Fibroblast of skin of right biceps (primary cell): ENCODE measurements at places on chromosomes 6 and 20.

- DNase-seq: no peak
Measured at GRCh38 chr20:49199729-49200293, 11.7 kb upstream of the STAU1 start.

- DNase-seq: peak; percentile 25
Measured at GRCh38 chr6:50791900-50792508, 26.7 kb upstream of the TFAP2B start.

- DNase-seq: no peak
Measured at GRCh38 chr6:35094183-35094582, 47.0 kb downstream of the TCP11 start.

DNA sequence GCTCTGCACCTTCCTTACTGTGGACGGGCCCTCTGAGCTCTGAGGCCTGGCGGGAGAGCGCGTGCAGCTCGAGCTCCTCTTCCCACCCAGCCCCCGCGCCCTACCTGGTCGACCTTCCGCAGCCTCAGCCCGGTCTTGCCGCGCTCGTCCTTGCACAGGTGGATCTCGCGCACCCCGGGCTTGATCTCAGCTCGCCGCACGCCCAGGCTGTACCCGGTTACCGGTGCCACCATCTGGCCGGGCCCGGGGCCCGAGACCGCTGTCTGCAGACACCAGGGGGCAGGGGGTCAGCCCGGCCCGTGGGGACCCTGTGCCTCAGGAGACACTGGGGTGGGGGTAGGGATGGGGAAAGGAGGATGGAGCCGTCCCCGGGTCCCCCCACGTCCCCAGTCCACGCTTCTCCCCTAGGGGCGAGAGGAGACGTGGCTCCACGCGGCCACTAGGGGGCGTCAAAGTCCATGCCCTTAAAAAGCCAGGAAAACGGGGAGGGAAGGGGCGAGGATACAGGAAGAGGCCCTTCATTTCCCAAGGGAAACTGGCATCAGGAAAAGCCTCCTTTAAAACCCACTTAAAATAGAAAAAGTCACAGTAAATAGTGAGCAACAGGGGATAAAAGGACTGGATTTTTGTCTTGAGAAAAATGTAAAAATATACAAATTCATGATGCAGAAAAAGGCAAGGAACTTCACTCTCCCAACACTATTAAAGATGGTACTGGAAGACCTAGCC, 15.5 kb downstream of the SDCBP2 start:
- DNase-seq: peak; percentile 79

DNA sequence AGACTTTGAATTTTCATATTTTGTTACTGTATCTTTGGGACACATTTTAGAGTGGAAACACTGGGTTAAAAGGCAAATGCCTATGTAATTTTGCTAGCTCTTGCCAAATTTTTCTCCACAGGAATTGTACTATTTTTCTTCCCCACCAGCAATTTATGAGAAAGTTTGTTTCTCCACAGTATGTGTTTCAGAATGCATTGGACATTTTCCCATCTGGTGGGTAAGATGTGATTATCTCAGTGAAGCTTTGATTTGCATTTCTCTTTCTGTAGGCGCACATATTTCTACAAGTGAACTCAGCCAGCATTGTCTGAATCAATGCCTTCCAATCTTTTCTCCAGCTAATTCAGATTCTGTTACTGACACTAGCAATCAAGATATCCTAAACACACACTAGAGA, 157.8 kb downstream of the RCAN2 start:
- no peak for DNase-seq

DNA sequence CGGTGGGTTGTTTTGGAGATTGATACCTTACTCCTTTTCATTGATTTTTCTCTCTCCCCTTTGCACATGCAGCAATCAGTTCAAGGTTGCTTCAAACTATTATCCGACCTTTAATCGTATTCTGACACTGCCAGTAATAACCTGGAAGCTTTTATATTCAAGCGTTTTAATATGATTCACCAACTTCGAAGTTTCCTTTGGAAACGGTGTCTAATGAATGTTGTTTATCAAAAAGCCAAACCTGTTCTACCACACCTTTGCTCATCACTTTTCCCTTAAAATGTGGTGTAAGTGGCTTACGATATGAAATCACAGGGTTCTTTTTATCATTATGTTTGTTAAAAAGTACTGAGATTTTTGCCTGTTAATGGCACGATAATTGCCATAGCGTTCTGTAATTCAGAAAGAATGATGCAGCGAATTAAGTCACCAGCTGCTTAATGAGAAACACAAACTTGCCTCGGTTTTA, 660 bp downstream of the STXBP5 start:
- DNase-seq: no peak

DNA sequence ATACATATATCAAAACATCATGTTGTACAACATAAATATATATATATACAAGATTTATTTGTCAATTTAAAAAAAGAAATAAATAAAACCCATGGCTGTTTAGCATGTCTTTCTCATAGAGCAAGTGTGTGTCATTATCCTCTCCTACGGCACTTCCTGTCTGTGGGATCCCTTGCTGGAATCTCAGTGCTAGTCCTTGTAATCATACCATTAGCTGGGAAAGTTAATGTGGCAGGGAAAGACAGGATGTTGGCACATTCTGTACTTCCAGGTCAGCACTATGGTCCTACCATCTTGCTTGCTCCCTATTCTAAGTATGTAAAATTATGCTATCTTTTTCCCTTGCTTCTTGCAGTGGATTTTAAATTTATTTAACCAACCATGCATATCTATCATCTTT, 9.5 kb upstream of the SLC17A3 start:
- no peak for DNase-seq

- DNase-seq: no peak
Measured at GRCh38 chr20:45363611-45364492, 896 bp downstream of the SYS1 start.

DNA sequence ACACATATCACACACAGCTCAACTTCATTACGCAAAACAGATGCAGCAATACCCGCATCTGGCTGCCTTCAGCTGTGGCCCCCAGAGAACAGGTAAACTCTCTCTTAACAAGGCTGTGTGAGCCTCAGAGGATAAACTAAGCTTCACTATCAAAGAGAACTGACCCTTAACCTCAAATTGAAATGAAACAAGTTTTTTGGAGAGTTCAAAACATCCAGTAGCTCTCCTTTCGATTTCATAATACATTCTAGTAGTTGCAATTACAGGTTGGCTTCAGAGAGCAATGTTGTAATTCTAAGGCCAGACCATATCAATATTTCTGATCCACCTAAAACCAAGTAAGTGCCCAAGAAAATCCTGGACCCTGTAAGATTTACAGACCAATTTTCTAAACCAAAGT, 113.5 kb downstream of the FAXC start:
- DNase-seq: no peak

GRCh38 chr6:56242346-56242745, 5.0 kb downstream of the COL21A1 start:
- DNase-seq: no peak

DNA sequence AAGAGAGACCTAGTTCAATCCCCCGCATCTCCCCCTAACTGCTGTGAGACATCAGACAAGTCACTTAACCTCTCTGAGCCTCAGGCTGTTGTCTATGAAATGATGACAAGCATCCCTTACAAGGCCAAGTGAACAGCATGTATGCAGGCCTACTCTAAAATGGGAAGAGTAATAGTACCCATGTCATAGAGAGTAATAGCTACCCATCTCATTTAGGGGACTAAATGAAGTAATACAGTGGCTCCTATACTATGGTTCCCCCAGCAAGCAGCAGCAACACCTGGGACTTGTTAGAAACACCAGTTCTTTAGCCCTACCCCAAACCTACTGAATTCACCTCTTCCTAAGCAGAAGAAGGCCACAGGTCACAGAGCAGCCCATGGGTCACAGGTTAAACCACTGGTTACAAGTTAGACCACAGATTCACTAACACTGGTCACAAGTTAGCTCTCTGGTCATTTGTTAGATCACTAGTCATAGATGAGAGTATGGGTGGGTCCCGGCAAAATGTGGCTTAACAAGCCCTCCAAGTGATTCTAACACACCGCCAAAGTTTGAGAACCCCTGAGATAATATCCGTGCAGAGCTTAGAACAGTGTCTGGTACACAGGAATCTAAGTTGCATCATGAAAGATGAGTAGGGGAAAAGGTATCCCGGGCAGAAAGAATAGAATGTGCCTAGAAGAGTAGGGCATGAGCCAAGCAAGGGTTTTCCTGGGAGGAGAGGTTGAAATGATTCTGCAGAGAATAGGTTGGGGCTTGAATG, 1.4 kb downstream of the DEFB124 start:
- no peak for DNase-seq

DNA sequence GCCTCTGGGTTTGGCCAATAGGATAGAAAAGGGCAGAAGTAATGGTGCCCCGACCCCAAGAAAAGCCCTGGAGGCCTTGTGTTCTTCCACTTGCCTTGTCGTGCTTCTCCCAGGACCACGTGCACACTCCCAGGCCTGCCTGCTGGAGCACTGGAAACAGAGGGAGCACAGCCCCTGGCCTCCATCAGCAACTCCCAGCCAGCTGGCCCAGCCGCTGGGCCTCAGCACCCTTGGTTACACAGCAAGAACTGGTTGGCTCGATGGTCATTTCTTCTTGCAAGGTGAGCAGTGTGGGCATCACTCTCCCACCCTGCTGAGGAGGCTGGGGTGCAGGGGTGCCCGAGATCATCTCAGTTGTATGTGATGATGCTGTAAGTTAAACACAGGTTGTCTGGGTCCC, 69.2 kb upstream of the CST7 start:
- no peak for DNase-seq

- no peak for DNase-seq
Measured at GRCh38 chr6:10585209-10585845, 64.2 kb downstream of the GCNT2 start.

- peak; percentile 44 for DNase-seq
Measured at GRCh38 chr6:57307850-57308249, 9.6 kb upstream of the PRIM2 start.

DNA sequence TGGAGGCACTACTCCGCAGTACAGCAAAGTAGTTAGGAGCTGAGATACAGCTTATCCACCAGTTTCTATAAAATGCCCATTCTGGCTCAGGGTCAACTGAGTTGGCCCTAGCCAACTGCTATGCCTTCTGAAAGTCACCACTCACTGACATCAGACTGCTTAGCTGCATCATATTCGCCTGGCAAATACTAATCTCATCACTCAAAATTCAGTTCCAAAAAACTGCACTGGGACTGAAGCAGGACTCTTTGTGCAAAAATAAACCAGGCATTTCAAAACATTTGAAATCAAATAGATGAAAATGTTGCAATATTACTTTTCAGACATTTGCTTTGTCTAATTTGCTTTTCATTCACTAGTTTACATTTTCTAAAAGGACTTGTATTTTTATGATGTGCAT, 230.0 kb downstream of the ALDH8A1 start:
- no peak for DNase-seq

GRCh38 chr20:8718279-8718678, 350.6 kb upstream of the PLCB4 start:
- no peak for DNase-seq

GRCh38 chr20:61925555-61926252, 140.0 kb downstream of the TAF4 start:
- peak; percentile 32 for DNase-seq

- DNase-seq: peak; percentile 10
Measured at GRCh38 chr6:24777227-24777626, 2.5 kb downstream of the GMNN start.

GRCh38 chr6:147406783-147407182, 101.7 kb upstream of the SAMD5 start:
- DNase-seq: no peak

- DNase-seq: no peak
Measured at GRCh38 chr20:57612916-57613315, 7.3 kb downstream of the ZBP1 start.

DNA sequence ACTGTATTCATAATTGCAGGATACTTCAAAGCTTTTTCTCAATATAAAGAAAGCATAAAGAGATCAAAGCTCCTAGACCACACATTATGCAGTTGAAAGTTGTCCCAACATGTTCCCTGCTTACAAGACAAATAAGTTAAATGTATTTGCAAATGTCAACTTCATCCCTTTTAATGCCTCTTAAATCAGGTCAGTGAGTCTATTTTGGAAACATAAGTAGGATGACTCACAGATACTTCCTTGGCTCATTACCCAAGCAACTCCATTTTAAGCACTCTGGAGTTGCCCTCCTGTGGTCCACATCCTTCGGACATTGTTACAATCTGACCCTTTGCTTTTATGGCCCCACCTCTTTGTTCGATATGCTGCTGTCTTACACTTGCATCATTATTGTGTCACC, 162.0 kb downstream of the FAXC start:
- no peak for DNase-seq

- DNase-seq: no peak
Measured at GRCh38 chr20:22460803-22461202, 123.6 kb downstream of the FOXA2 start.

GRCh38 chr6:22357724-22358189, 60.9 kb upstream of the PRL start:
- DNase-seq: no peak

GRCh38 chr20:47122560-47122959, 227.9 kb downstream of the EYA2 start:
- no peak for DNase-seq

DNA sequence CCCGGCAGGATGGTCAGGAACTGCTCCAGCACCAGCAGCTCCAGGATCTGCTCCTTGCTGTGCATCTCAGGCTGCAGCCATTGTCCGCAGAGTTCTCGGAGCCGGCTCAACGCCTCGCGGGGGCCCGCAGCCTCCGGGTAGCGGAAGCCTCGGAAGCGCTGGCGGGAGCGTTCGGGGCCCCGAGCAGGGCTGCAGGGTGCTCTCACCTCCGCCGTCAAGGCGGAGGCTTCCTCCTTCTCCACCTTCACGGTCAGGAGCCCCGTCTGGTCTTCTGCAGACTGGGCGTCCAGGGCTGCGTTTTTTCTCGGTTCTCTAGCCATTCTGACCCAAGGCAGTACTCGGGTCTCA, 434 bp downstream of the ZKSCAN4 start:
- DNase-seq: peak; percentile 9

DNA sequence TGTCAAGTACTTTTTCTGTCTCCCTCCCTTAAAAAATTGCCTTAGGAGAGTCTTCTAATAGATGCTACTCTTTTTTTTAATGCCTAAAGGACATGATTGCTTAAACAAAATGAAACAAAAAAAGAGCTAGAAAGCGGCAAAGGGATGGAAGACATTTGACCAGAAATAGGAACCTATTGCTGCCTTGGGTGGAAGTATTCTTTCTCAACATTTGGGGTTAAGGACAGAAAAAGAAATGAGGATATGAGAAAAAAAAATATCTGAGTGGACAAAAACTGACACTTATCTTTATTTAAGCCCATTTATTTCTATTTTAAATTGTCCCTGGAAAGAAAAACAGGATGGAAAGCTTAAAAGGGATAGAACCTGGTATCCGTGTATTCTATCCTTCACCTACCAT, 664.9 kb upstream of the CITED2 start:
- DNase-seq: no peak

- peak; percentile 96 for DNase-seq
Measured at GRCh38 chr20:61437280-61438206, 185.5 kb downstream of the CDH4 start.

GRCh38 chr6:5766260-5766659, 240.5 kb downstream of the NRN1 start:
- DNase-seq: no peak

DNA sequence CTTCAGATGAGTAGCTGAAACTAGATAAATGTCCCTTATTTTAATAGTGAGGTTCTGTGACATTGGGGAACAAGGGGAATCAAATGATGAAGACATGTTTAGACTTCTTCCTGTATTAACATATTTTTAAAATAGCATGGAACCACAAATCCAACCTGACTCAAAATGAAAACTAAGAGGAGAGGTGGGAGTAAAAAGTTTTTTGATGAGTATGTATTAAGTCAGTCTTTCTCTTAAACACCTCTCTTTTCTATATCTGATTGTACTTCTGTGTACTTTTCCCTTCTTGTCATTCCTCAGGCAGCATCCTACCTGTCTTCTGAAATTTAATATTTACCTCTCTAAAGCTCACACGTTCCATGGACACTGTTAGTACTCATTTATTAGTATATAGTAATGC, 8.7 kb upstream of the SDHAF4 start:
- DNase-seq: no peak
